ENCODE measurements at places on chromosomes 2 and 18. TPM values are rescaled to one million over a fixed set of nuclear protein-coding genes. Genes with fewer than 3 reads are reported as not detected.

The NPPC gene
- 7.7 TPM for total RNA-seq

The ARHGAP15 gene
- 5.4 TPM for total RNA-seq

The TTLL4 gene
- 5.6 TPM for total RNA-seq

The LYG2 gene
- total RNA-seq: not detected

DNA sequence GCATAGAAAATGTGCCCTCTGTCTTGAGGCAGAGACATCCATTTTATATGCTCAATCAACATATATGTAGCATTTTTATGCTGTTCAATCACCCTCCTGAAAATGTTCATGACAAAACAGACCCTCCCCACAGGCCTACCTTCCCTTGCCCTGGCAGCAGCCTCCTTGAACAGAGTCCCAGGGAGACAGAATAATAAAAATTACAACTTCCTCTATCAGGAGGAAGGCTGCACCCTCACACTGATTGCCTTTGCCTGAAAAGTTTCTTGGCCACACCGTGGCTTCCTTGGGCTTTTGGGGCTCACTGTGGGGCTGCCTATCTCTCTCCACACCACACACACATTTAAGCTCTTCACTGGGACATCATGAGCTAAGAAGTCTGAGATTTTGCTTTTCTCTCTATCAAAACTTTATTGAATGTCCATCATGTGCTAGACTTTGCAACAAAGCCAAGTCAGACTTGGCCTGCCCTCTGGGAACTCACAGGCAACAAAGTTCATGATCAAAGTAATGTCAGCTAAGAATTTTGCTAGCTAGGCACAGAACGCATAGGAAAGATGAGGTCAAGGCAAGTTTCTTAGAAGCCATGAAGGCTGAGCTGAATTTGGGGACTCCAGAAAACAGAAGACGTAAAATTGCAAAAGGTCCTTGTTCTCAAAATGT, 101.6 kb downstream of the BCL2L11 start:
- no peak for DNase-seq

- no peak for DNase-seq
Measured at GRCh38 chr2:172672114-172672513, 63.5 kb upstream of the RAPGEF4 start.

DNA sequence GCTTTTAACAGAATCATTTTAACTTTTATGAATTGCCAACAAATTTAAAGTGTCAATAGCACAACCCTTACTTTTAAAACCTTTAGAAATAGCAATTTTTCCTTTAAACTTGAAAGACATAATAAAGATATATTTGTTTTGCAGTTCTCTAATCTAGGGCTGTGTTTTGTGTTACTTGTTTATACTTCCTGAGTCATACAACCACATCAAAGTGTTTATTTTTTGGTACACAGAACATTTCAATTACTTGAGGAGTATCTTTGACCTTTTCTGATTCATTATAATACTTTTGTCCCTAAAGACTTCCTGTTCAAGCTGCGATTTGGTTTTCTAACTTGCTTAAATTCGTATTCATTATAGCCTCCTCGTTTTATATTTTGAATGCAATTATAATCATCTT, 21.8 kb downstream of the TYW5 start:
- DNase-seq: no peak

- DNase-seq: no peak
Measured at GRCh38 chr2:9641641-9642040, 10.8 kb upstream of the YWHAQ start.

Data from Right ventricle myocardium superior (tissue), 1 donor.